Activated T-cell treated with anti-CD3 and anti-CD28 coated beads for 4 hours (primary cell): ENCODE measurements at places on chromosomes 5 and 9.

DNA sequence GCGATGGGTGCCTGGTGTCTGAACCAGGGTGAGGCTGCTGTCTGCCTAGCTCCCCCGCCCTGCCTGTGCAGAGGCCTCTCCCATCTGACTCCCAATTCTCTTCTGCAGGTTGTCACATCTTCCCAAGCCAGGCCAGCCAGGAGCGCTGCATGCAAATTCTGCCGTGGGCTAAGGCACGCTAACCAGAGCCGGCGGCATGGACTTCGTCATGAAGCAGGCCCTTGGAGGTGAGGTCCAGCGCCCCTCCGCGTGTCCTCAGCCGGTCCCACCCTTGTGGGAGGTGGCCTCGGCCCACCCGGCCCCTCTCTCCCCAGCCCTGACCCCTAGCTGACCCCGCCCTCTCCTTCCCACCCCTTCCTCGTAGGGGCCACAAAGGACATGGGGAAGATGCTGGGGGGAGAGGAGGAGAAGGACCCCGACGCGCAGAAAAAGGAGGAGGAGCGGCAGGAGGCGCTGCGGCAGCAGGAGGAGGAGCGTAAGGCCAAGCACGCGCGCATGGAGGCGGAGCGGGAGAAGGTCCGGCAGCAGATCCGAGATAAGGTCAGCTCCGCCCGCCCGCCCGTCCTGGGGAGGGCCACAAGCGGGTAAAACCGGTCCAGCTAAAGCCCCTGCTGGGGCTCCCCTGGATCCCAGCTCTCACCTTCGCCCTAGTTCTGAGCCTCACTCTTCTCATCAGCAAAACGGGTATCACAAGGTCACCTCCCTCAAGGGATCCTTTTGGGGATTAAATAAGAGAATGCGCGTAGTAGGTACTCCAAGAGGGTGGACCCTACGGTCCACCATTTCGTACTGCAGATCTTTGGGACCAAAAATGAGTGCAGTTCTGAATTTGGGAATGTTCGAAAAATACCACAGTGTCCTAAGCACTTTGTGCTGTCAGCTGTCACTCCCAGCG is 7.4 kb downstream of the CPLX2 start:
- DNase-seq = no peak

DNA sequence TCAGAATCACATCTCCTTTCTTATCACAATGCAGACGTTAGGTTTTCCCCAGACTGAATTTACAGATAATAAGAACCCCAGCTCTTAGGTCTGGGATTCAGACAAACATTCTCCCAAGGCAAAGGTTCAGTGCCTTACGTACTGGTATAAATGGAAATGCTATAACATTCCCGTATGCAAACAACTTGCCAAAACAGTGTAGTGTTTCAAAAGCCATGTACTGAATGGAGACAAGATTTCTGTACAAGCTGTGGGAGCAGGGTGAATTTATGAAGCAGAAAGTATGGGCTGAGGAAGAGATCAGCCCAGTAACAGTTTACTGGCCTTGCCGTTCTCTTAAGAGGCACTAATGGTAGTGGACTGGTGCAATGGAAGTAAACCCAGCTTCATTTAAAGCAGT is 225.5 kb upstream of the ZNF462 start:
- DNase-seq = no peak

GRCh38 chr5:45532826-45533624 is 163.2 kb downstream of the HCN1 start:
- DNase-seq = no peak

GRCh38 chr9:74277532-74277931 is 219.6 kb upstream of the RORB start:
- no peak for DNase-seq

- DNase-seq = no peak
These were observed 39.6 kb downstream of the RXRA start for GRCh38 chr9:134365791-134366222.

DNA sequence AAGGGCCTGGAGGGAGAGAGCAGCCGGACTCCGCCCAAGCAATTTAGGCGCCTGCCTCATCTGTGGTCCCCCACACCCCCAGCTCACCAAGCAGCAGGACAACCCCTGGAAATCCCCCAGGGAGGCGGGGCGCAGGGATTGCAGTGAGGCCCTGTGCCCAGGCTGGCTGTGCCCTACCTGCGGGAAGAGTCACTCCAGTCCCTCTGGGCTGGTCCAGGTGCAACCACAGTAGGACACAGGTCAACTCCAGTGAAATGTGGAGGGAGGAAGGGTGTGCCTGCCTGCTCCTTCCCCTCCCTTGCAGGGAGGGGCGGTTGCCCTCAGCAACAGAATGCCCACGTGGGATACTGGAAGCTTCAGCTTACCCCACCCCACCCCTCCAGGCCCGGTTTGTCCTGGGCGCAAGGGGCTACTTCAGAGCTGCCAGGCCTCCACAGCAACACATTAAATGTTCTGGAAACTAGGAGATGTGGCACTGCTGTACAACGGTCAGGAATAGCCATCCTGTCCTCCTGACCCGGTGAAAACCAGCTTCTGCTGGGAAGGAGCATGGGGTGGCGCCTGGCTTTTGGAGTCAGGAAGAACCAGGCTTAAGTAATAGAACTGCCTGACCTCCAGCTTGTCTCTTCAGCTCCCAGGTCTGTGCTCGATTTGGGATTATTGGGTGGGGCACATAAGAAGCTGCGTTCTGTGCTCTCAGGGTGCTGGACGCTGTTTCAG is 22.5 kb downstream of the ABO start:
- DNase-seq = no peak

DNA sequence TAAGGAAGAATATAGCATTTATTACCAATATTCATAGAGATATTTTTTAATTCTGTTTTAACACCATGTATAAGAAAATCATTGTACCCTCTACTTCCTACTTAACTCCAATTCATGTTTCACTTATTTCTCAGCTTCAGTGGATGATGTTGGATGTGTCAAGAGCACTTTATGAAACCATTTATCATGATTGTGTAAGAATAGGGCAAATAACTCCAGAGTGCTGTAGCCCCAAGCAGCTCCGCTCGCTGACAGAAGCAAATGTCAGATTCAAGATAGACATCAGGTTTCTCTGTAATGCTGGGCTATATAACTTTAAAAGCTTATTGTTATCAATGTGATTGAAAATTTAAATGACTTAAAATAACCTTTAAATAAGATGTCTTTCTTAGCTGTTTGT is 50.4 kb downstream of the MAST4 start:
- DNase-seq = no peak

GRCh38 chr5:90932052-90932699 is 373.6 kb downstream of the ADGRV1 start:
- DNase-seq = peak; percentile 8

GRCh38 chr5:4555725-4556285 is 584.3 kb upstream of the ADAMTS16 start:
- DNase-seq = no peak

DNA sequence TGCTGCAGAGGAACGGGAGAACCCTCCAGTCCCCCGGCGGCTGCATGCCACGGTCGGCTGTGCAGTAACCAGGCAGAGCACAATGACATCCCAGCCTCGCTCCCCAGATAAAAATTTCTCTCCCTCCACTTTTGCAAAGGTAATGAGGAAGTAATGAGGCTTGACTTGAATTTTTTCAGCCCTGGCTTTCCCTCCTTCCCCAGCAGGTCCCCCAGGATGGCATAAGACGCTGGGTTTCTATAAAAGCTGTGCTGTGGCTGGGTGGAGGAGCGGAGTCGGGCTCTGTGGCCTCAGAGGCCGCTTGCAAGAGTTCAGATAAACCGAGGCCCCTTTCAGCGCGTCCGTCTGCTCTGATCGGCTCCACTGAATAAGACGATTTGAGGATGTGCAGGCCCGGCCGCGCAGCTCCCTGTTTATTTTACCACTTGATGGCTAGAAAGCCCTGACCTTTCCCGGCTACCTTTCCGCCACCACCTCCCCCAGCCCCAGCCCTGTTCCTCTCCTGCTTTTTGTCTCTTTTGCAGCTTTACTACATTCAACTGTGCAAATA is 351.9 kb upstream of the IRX2 start:
- DNase-seq = no peak

- no peak for DNase-seq
These were observed 80.6 kb downstream of the COL23A1 start for GRCh38 chr5:178509491-178510057.

DNA sequence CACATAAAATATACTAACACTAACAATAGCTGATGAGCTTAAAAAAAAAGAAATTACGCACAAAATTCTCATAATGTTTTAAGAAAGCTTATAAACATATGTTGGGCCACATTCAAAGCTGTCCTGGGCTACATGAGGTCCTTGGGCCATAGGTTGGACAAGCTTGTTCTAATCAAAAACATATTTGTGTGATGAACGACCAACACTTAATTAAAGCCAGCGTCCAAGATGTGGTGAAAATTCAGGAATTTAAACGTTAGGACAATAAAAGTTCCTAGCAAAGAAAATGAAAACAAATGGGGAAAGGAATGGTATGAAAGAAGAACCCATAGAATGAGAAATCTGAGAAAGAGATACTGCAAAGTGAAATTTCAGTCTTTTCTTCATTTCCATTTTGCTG is 429.6 kb upstream of the DMAC1 start:
- DNase-seq = no peak

- no peak for DNase-seq
These were observed 16.5 kb upstream of the GLIS3 start for GRCh38 chr9:4316409-4316808.

- DNase-seq = no peak
These were observed 11.1 kb downstream of the TRIM14 start for GRCh38 chr9:98107926-98108325.

DNA sequence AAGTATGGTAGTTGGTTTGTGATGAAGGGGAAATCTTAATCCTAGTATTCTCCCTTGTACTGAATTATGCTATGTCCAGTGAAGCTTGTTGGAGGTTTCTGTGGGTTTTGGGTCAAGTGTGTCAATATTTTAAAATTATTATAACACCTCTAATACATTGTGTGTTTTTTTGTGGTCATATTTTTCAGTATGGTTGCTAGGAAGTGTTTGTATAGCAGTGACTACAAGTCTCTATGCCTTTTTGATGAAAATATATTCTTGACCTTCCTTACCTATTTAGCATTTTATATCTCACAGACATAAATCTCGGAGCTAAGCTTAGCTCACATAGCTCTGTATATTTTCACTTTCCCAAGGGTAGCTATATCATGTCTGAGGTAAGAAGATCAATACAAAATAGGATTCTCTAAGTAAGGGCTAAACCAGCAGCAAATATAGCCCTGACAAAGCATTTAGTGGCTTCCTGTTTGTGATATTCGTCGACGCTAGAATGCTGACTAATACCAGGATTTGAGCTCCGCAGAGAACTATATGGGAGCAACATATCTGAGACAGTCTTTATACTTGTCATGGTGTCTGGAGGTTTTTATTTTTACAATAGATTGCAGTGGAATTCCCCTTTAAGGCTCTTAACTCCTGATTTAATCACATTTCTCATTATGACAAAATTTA is 82.3 kb downstream of the MACIR start:
- no peak for DNase-seq

DNA sequence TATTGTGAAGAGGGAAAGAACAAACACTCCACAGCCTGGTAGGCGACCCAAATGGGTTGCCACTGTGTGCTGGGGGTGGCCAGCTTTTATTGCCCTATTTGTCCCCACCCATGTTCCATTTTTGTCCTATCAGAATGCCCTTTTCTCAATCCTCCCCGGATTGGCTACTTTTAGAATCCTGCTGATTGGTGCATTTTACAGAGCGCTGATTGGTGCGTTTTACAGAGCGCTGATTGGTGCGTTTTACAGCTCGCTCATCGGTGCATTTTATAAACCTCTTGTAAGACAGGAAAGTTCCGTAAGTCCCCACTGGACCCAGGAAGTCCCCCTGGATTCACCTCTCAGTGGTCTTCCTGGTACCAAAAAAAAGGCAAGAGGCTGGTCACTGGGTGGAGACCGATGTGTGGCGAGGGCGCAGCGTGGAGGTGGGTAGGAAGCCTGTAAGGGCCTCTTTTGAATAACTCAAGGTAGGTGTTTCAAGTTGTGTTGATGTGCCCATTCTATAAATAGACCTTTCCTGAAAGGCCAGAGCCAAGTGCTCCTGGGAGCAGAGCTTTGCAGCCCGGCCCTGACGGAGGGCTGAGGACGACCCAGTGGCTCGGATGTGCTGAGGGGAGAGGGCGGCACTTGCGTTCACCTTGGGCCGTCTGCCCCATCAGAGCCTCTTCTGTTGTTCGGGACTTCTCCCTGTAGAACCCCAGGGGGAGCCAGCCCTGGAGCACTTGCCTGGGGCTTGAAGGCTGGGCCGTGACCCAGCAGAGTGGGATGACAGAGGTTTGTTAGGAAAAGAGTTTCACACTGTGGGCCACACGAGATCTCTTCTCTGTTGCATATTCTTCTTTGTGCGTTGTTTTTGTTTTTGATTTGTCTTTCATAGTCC is 7.2 kb upstream of the GFPT2 start:
- DNase-seq = no peak

DNA sequence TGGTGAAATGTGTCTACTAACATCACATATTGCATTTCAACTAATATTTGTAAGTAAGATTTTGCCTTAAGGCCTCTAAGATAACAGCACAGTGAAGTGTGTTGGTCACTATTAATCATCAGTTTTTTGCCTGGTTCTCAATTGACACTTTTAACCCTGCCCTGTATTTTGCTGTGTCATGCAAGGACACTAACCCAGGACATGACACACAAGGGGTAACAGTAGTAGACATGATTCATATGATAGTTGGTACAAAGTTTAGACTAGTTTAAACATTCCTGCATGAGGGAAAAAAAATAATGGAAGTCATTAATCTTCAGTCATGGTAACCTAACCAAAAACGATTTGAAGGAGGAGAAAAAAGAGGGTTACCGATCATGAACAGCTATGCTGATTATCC is 207.0 kb downstream of the DEPDC1B start:
- DNase-seq = no peak
